ENCODE measurements at places on chromosomes 5 and 9.

DNA sequence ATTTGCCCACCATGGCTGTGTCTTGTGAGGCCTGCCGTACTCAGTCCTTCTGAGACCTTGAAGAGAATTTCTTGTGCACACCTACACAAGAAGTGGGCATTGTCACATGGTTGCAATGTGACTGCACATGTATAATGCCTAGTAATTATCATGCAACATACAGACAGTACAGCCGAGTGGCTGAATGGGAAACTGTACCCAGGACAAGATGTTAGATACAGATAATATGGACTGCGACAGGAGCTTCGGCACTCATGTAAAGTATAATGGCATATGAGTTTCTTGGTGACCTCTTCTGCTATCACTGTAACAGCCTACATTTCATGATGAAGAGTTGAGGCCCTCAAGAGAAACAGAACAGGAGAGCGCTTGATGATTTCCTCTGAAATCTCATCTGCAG, 4.8 kb upstream of the PRKACG start:
- DNase-seq = peak; percentile 93

DNA sequence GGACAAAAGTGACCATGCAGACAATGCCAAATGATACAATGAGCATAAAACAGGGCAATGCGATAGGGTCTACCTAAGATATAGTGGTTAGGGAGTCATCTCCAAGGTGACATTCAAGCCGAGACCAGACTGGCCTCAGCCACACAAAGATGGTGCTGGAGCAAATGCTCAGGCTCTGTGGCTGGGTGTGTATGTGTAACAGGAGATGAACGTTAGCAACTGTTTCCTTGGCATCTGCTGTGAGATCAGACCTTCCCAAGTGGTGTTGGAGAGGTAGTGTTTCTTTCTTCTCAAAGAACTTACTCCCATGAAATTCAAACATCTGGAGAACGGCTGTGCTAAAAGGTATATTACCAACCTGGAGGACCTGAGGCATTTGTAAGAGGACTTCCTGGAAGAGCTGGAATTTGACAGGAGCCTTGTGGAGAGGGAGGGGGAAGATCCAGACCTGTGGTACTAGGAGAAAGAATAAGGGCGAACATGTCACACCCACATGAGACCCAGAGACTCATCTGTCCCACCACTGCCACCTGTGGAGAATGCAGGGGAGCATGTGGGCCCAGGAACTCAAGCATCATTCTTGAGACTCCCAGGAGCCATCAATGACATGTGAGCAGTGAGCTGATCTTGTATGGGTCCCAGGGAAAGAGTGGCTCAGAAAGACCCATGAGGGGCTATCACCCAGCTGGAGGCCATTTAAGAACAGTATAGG, 21.4 kb upstream of the ANXA6 start:
- no peak for DNase-seq

- DNase-seq = no peak
Observed at GRCh38 chr9:93949694-93950449, 5.3 kb downstream of the BARX1 start.

GRCh38 chr5:91175708-91176107, 207.4 kb downstream of the ARRDC3 start:
- no peak for DNase-seq

- peak; percentile 87 for DNase-seq
Observed at GRCh38 chr5:112635771-112636731, 101.6 kb upstream of the APC start.

- no peak for DNase-seq
Observed at GRCh38 chr5:33324667-33325307, 116.0 kb upstream of the TARS1 start.

DNA sequence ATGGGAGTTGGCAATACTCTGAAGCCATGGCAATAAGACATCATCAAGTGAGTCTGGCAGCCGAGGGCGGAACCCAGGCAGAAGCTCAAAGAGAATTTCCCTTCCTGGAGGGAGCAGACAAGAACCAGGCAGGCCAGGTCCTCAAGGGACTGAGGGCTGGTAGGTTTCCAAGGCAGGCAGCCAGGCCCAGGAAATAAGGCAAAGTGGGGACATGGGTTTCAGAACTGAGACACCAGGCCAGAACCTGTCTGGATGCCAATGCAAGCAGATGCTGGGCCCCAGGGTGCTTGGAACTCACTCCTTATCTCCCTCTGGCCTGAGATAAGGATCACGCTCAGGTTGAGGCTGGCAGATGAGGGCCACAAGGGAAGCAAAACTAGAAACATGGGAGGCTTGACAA, 8.9 kb downstream of the TSSK1B start:
- no peak for DNase-seq

DNA sequence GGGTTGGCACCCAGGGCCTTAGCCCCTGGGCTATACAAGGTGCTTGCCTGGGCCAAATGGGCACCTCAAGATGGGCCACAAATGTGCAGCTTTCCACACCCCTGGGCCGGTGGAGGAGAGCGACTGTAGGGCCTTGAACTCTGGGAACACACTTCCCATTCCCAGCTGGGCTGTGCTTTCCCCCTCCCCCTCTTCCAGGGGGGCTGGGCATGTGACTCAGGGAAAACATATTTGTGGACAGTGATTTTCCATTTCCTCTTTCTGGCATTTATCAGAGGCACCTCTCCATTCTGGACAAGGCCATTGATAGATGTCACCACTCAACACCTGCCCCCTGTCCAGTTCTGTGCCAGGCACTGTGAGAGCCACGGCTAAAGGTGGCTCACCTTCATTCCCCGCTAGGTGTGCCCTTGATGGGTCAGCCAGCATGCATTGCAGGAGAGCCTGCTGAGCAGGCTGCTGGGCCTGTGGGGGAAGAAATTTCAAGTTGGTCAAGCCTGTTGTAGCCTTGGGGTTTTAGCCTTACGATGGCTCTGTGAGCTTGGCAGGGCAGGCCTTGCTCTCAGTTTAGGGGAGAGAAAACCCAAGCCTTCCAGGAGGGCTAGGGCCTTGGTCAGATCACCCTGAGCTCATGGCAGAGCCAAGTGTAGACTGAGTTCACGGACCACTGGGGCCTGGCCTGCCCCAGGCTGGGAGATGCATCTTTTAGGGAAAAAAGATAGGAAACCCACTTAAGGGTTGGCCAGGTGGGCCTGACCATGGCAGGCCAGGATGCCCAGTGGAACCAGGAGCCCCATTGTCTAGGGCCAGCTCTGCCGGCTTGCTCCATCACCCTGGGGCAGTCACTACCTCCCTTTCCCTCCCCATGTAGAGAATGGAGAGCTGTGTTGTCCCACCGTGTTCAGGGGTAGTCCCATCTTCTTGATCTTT, 113.9 kb downstream of the DAB2IP start:
- DNase-seq = no peak

GRCh38 chr5:178590924-178591423, 781 bp upstream of the COL23A1 start:
- no peak for DNase-seq

GRCh38 chr5:105632043-105632442, 2038.7 kb downstream of the EFNA5 start:
- DNase-seq = no peak

GRCh38 chr9:6188466-6188865, 27.1 kb upstream of the IL33 start:
- DNase-seq = no peak

DNA sequence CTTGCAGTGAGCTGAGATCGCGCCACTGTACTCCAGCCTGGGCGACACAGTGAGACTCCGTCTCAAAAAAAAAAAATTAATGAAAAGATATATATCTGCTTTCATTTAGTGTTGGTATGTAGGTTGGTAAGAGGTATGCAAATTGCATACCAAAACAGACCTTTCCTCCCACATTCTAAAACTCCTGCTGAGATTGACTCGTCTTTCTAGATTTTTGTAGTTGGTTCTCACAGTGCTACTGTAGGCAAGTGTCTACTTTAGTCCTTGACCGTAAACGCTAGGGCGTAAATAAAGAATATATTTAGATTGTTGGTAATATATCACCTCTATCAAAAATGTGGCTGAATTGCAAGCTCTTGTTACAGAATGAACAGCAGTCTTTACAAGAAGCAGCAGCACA, 445.9 kb downstream of the CHSY3 start:
- DNase-seq = no peak

DNA sequence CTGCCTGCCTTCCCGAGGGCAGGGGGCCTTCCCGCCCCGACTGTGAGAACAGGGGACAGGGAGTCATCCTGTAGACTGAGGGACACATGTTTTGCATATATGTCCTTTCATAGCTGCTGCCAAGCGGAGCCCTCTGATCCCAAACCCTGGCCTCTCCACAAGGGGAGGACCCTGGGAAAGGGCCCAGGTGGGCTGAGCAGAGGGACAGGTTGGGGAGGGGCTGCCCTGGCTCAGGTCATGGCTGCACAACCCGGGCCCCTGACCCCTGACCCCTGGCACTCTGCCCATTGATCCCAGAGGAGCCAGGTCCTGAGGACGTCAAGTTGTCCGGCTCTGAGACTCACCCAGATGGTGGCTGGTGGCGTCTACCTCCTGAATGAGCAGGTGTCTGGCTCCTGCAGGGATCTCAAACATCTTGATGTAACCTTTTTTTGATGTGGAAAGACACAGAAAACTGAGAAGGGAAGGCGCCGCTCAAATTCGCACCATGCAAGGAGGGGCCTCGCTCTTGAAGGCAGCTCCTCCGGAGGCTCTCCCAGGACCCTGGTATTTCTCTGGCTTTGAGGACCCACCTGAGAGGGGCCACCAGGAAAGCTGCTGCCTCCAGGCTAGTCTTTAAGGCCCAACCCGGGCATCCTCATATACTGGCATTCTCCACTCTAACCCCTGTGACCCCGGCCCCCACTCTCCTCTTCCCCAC, 71.9 kb downstream of the ZNF354C start:
- DNase-seq = no peak

DNA sequence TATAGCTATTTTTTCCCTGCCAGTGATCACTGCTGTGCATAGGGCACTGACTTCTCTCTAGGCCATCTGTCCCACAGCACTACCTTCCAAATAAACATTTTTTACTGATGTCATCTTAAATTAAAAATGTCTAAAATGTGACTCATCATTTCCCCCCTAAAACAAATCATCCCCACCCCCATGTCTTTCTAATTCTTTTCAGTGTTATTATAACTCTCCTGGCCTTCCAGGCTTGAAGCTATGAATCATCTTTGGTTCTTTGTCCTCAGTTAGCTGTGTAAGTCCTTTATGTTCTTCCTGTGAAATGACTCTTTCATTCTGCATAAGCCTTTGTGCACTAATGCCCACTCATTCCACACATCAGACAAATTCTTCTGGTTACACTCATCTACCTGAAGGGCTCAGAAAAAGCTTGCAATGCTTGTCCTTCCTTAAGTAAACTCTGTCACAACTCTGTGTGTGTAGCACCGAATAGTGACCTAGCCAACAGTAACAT, 78.1 kb downstream of the CFAP95 start:
- no peak for DNase-seq

DNA sequence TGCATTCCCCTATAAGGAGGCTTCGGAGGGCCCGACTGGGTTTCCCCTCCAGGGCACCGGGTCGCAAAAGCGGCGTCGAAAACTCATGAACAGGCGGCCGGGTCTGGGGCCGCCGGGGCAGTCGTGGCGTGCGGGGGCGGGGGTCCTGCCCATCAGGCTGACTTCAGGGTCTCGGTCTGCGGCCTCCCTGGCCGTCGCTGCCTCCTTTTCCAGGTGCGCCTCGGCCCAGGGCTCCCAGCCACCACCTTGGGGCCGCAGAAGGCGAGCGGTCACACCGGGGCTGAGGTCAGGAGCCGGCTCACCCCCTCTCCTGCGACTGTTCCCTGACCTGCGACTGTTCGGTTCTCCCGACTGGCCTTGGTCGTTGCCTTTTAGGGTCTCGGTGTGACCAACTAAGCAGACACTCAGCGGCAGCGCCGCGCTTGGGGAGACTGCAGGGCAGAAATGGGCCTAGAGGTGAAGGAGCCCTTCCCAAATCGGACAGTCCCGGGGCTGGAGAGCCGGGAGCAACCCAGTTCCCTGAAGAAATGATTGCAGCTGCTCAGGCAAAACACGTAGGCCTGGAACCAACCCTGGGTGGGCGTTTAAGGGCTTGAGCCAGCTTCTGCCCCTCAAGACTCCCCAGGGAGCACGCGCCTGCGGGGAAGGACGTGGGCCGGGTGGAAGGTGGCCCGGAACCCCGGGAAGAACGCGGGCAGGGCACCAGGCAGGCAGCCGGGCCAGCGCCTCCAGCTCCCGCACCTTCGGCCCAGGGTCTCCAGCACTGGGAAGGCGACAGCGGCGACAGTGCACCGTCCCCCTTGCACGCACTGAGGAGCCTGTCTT, 11.2 kb downstream of the IRX2 start:
- no peak for DNase-seq

DNA sequence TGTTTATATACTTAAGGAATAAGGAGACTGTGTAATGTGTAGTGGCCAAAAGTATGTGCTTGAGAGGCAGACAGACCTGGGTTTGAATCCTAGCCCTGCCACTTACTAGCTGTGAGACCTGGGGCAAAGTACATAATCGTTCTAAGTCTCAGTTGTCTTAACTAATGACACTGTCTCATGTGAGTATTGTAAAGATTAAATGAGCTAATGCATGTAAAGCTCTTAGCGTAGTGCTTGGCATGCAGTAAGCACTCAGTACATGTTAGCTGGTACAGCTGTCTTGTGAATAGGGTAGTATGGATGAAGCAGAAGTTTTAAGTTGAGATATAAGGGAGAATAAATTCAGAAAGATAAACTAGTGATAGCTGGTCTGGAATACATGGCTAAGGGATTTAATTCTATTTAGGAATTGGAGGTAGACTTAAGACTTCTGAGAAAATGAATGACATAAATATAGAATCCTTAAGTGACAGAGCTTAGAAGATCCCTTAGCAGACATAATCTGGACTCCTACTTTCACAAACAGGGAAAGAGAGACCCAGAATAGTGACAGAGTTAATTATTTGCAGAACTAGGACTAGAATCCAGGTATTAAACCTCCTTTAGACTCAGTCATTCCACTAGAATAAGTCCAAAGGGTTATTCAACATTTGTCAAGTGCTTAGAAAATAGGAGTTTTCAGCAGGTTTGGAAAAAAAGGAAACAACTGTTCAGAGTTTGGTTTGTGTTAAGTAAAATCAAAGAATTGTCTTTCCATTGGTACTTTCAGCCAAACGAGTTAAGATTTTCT, 13.1 kb downstream of the GPR21 start:
- no peak for DNase-seq

- peak; percentile 11 for DNase-seq
Observed at GRCh38 chr5:71529682-71530081, 57.5 kb upstream of the MCCC2 start.

- DNase-seq = peak; percentile 79
Observed at GRCh38 chr9:79583952-79584654, 12.3 kb downstream of the TLE4 start.

- no peak for DNase-seq
Observed at GRCh38 chr5:133480366-133480765, 132.0 kb downstream of the FSTL4 start.

GRCh38 chr5:89723907-89724306, 685.6 kb downstream of the CETN3 start:
- no peak for DNase-seq
